ENCODE measurements at places on chromosomes 12 and 14.
A peak's percentile ranks its signal among the peaks of the same experiment; 100 is the strongest.

- no peak for DNase-seq
Observed at GRCh38 chr14:87233266-87233665, 759.7 kb downstream of the GALC start.

- DNase-seq: no peak
Observed at GRCh38 chr14:36805131-36805559, 143.5 kb downstream of the PAX9 start.

- no peak for DNase-seq
Observed at GRCh38 chr12:3190101-3190500, 112.9 kb downstream of the TSPAN9 start.

DNA sequence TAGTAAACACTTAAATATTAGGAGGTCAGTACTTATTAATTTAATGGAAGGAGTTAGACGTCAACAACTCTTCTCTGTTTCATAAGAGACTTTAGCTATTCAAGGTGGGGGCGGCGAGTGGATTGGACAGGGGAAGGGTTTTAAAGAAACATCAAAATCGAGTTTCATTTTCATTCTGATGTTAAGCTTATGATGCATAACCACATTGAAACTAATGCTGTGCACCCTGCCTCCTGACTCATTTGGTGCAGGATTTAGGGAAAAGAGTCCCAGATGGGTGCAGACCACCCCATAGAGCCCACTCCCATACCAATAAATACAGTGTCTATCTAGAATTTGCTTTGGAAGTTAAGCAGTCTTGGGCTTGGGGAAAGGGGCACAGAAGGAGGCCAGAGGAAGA, 7.4 kb downstream of the ZBTB39 start:
- DNase-seq: peak; percentile 82

- no peak for DNase-seq
Observed at GRCh38 chr12:19064713-19065112, 64.8 kb upstream of the PLEKHA5 start.

DNA sequence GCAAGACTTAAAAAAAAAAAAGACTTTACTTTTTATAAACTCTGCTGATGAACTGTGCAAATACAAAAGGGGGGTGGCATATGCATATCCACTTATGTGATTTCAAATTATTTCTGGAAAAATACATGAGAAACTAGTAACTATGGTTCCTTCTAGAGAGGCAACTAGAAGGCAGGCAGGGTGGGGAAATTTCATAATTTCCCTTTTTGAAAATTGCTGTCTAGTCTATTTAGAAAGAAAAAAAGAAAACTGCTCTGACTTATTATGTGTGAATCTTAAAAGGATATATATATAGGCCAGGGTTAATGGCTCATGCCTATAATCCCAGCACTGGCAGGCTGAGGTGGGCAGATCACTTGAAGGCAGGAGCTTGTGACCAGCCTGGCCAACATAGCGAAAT, 42.3 kb downstream of the ANAPC7 start:
- DNase-seq: no peak

- no peak for DNase-seq
Observed at GRCh38 chr12:3119756-3120601, 42.8 kb downstream of the TSPAN9 start.

DNA sequence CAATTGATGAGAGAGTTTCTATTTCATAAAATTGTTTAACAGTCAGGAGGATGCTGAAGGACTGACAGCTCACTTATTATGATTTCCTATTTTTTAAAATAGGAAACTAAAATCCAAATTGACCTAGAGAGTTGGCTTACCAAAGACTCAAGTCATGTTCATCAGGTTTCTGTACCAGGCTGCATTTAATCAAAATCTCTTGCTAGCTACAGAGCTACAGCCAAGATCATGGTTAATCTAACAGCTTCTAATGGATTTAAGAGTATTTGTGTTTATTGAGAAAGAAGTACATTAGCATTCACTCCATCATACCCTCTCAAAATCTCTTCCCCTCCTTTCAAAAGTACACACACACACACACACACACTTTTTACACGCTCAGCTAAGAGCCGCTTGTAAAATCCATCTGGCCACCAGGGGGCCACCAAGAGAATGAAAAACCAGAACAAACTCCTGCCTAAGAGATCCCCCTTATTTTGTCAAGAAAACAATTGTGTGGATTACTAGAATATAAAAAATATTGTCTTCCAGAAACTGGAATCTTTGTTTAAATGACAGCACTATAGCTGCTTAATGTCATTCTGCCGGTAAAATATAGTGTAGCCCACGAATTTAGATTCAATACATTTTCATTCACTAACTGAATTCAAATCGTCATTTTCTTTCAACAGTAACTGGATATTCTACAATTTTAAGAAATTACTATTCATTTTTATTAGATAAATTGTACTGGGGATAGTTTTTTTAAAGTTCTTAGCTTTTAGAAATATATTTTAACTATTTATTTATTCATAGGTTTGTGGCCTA, 334.0 kb downstream of the BTG1 start:
- DNase-seq: peak; percentile 26

DNA sequence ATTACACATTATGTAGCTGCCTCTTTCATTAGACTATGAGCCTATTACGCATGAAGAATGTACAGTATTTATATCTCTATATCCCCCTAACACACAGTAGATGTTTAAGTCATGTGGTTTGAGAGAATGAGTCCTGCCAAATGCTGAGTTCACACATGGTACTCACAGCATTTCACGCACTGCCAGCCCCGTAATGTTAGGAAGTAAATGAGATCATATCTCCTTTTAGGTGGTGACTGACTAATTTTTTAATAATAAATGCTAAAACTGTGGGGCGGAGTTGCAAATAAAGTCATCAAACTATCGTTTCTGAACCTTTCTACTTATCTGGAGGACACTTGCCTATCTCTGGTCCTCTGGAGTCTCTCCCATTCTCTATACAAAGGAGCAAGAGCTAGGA, 343.8 kb downstream of the ADAMTS20 start:
- DNase-seq: no peak

DNA sequence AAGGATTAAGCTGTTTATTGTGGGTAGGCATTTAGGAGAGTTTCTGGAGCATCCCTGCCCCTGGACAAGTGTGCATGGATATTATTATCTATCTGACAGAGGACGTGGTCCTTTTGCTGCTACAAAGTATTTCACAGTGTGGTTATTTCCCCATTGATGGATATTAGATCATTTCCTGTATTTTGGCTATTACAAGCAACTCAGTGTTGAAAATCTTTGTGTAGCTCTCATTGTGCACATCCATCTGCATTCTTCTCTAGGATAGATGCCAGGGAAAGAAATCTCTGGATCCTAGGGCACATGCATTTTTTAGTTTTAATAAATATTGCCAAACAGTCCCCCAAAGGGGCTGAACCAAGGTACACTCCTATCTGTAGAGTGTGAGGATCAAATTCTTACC, 154.3 kb upstream of the SRRM4 start:
- no peak for DNase-seq

GRCh38 chr12:62586850-62587249, 120.2 kb downstream of the MON2 start:
- DNase-seq: no peak

- DNase-seq: no peak
Observed at GRCh38 chr14:84826294-84826693, 703.6 kb upstream of the FLRT2 start.

DNA sequence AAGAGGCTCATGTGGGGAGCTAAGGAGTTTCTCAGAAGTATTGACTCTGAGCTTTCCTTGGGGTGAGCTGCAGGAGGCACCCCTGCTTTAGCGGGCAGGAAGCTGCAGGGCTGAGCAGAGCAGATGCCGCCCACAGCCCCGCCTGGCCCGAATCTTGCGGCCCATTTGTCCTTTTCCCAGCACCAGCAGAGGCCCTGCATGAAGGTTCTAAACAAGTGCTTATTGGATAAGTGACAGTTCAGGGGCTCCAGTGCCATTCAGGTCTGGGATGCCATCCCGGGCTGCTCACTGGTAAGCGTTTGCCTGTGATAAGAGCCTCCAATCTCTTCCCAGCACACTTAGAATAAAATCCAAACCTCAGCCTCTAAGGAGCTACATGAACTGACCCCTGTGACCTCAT, 11.4 kb downstream of the RILPL1 start:
- DNase-seq: no peak

DNA sequence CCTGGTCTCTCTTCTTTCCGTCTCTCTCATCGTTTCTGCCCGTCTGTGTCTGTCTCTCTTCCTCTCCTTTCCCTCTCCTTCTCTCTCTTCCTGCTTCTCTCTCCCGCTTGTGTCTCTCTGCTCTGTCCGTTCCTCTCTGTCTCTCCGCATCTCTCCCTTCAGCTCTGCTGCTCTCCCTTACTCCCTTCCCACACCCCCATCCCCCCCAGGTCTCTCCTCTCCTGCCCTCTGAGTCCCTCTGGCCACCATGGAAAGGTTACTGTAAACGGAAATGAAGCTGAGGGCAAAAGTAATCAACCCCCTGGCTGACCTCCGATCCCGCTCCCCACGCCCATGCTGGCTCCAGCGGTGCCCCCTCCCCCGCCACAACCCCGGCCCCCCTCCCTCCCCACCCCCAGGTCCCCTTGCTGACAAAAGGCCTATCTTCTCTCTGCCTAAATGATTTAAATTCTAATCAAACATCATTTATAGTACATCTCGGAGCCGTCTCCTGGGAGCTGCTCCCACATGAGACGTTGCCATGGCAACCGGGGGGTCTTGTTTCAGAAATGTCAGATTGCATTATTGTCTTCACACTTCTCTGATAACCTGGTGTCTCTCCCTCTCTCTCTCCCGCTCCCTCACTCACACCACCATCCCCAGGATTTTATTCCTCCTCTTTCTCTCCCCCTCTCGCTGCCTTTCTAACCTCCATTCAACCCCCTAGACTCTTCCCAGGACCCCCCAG, 203.8 kb downstream of the RBM19 start:
- no peak for DNase-seq

DNA sequence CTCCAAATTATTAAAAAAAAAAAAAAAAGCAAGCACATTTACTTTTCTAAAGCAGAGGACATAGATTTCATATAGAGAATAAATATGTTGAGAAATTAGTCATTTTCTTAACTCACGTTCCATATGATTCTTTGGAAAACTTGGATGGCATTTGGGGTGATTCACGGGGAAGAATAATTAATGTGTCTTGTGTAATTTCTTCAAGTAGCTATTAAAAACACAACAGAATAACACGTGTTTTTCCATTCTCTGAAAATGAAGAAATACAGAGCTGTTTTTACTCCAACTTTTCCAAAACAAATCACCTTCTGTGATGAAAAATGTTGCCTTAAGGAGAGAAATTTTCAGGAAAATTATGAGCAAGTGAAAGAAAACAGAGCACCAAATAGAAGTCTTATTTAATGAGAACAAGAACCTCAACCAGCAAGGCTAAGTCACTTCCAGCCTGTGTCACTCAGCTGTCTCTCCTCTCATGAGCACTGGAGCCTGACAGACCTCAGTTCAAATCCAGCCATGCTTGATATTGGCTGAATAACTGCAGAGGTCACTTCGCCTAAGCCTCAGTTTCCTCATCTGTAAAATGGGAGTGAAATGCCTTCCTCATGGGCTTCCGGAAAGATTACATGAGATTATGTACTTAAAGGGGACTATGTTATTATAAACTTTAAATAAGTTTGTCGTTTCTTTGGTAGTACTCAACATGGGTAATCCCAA, 42.8 kb upstream of the NUAK1 start:
- DNase-seq: no peak

DNA sequence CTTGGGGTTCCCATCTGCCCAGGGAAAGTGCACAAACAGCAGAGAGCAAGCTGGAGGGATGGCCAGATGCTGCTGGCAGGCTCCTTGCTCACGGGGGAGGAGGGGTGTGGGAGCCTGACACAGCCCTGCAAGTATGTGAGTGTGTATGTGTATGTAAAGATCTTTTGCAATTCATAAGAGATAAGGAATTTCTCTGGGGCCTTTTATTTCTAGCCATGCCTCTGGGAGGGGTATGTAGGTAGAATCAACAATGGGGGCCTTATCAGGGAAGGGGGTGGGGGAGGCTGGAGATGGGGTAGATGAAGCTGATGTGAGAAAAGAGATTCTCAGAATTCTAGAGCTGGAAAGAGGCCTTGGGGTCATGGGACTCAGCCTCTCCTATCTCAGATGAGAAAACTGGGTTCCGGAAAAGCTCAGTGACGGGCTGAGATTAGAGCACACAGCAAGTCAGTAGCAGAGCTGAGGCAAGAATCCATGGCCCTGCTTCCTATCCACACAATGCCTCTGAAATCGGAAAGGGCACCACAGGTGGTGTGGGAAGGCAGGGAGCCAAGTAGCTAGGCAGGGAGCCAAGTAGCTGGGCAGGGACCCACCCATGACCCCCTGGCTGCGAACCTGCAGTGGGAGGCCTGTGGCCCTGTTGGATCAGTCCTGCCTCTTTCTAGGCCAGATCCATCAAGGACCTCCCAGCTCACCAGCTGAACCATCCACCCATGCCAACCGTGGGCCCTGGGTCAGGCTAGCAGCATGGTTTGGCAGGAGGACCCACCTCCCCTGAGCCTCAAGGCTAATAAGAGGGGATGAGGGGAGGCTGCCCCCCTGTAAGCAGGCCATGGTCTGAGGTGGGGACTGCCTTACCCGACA, 54.7 kb downstream of the PLEKHG3 start:
- DNase-seq: no peak

- no peak for DNase-seq
Observed at GRCh38 chr14:33676135-33676566, 274.7 kb downstream of the EGLN3 start.

- DNase-seq: no peak
Observed at GRCh38 chr12:126286203-126286602, 1221.0 kb downstream of the AACS start.

DNA sequence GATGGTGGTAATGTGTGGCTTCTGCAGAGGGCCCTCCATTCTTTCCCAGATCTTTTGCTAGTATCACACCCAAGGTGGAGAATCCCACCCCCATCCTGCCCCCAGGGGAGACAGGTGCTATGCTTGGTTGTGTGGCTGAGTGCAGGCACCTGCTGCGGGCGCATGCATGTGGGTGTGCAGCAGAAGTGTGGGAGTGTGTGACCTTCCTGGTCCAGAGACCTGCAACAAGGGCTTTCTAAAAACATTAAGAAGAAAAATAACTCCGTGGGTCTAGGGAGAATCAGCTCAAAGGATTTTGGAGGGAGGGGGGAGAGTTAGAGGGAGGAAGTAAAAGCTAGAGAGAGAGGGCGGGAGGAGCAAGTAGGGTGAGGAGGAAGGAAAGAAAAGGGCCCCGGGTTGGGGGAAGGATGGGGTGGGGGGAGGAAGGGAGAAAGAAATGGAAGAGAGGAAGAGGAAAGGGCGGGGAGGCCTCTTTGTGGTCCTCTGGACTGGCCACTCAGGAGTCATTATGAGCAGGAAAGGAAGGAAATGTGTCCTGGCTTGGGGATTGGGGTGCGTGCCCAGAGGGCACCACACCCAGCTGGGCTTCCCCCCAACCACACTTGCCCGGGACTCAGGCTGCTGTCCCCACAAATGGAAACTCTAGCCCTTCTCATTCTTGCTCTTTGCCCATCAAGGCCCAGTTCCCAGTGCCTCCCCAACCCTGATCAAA, 3.1 kb upstream of the FIGNL2 start:
- DNase-seq: no peak
